Ascending aorta (tissue), 2 donors: ENCODE measurements at places on chromosomes 13 and 19.

- no peak for DNase-seq
Observed at GRCh38 chr19:40497214-40497613, 30.4 kb downstream of the SPTBN4 start.

DNA sequence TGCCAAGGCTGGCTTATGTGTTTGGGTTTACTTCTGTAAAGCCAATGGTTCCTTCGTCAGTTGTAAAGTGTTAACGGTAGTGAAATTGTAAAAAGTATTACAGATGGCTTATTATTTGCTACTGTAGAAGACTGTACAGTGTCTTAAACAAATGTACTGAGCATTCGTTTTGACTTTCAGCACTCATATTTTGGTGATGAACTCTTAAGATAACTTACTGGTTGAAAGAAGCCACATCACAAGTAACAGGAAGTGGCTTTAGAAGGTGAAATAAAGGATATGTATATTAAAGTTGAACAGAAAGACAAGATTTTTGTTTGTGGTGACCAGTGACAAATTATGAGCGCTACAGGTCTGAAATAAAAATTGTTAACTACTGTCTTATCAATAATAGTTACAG lies 64.2 kb downstream of the URI1 start:
- DNase-seq, result no peak

DNA sequence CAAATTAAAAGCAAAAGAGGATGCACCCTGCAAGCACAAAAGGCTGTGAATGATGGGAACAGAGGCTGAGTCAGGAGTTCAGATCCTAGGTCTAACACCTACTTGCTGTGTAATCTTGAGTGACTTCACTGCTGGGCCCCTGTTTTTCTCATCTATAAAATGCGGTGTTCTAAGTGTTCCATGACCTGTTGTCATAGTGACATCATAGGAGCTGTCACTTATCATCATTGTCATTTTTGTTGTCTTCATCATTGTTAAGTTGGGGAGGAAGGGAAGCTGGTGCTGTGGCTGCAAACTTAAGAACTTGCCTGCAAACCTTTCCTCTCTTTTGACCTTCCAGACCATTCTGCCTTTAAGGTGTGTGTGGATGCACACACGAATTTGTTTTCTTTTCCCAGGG lies 20.6 kb downstream of the ACSBG2 start:
- no peak for DNase-seq

GRCh38 chr13:65768545-65768944 lies 1461.6 kb downstream of the PCDH9 start:
- no peak for DNase-seq

GRCh38 chr13:100794575-100794974 lies 120.0 kb upstream of the TMTC4 start:
- no peak for DNase-seq

GRCh38 chr13:53240401-53241025 lies 211.9 kb downstream of the OLFM4 start:
- DNase-seq, result no peak

DNA sequence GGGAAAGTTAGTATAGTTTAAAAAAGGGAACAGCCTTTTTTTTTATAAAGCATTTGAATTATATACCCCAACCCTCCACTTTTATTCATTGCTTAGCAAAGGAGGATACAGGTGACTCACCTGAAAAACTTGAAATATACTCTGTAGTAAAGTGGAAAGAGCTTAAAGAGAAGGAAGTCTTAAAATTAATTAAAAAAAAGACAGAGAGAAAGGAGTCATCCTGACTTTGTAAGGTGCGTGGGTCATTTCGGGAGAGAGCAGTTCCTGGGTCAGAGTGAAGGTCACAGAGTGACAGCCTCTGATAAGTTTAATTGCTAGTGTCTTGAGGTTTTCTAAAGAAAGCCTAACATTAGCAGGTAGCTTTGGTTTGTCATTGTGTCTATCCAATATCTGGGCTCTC lies 310.3 kb downstream of the KLF5 start:
- DNase-seq, result no peak

DNA sequence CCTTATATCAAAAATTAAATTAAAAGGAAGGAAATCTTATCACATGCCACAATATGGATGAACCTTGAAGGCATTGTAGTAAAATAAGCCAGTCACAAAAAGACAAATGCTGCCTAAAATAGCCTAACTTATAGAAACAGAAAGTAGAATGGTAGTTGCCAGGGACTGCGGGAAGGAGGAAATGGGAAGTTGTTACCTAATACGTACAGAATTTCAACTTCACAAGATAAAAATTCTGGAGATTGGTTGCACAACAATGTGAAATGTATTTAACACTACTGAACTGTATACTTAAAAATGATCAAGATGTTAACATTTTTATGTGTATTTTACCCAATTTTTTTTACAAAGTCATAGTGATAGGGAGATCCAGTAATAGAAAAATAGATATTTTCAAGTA lies 10.2 kb upstream of the N4BP2L2 start:
- DNase-seq, result no peak

DNA sequence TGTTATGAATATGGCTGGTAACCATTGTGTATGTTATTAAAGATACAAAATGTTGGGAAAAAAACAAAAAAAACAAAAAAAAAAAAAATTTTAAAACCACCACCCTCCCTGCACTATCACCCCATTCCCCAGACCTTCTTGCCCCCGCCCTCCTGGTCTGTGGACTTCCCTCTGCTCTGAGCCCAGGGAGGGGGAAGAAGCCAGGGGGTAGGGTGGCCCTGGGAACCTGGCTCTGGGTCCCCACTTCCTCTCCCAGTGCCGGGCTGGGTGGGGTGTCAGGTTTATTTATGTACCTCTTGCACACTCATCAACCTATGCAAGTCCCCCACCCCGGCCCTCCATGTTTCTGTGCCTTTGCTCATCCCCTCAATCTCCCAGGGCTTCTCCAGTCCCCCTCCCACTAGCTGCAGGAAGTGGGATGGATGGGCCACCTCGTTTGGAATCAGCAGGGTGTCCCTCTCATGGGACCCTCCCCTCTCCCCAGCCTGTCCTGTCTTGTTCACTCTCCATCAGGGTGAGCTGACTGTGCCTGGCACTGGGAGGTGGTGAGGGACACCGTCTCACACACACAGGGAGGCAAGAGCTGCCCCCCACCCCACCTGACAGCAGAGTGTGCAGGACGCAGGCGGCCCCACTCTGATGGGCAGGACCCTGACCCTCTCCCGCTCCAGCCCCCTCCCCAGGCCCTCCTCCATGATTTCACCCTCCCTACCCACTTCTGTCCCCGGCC lies 5.9 kb downstream of the PAF1 start:
- no peak for DNase-seq

DNA sequence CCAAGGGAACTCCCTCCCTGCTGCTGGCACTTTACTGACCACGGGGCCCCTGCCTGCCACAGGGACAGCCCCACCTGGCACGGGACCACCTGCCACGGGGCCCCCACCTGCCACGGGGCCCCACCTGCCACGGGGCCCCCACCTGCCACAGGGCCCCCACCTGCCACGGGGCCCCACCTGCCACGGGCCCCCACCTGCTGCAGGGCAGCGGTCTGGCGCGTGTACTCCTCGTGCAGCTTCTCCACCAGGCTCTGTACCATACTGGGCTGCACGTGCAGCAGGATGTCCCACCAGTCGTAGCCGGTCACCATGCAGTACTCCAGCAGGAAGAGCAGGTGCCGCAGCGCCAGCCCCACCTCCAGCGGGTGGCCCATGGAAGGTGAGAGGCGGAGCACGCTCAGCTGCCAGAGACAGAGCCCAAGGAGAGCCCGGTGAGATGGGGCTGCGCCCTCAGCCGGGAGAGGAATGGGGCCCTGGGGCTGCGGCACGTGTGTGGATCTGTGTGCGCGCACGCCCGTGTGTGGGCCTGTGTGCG lies 16.1 kb downstream of the MED16 start:
- no peak for DNase-seq

- no peak for DNase-seq
Observed at GRCh38 chr19:44951179-44952159, 3.7 kb upstream of the CLPTM1 start.

DNA sequence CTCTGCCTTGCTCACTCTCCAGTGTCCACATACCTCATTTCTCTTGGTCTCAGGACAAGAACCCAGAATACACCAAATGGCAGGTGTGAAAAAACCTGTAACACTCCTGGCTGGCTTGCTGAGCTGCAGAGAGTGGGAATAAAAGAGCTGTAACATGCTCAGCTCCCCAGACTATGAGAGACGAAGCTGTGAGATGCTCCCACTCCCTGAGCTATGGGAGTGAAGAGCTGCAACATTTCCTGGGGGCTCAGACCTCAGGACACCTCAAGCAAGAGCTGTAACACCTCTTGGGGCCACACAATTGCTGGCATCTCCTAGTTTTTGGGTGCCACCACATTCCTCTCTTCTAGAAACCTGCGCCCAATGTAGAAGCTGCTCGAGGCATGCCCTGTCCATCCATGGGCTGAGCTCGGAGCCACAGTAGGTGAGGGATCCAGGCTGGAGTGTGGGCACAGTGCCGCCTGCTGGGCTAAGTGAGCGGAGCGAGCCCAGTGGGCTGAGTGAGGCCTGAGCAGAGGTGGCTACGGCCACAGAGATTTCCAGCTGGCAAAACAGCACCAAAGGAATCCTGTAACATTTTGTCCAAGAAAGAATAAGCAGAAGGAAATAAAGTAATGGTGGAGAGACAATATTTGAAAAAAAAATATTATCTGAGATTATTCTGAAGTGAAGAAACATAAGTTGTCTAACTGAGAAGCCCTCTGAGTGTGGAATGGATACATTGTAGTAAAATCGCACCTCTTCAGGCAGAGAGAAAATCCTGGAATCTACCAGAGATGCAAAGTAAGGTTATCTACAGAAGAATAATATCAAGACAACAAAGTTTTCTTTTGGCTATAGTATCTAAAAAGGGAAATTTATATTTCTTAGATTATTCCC lies 186.2 kb upstream of the PCDH9 start:
- DNase-seq, result no peak

GRCh38 chr13:68292601-68293000 lies 1062.5 kb upstream of the PCDH9 start:
- DNase-seq, result no peak
